ENCODE measurements at places on chromosomes 7 and 10. TPM values are rescaled to one million over a fixed set of nuclear protein-coding genes. Genes with fewer than 3 reads are reported as not detected.
A peak's percentile ranks its signal among the peaks of the same experiment; 100 is the strongest.

DNA sequence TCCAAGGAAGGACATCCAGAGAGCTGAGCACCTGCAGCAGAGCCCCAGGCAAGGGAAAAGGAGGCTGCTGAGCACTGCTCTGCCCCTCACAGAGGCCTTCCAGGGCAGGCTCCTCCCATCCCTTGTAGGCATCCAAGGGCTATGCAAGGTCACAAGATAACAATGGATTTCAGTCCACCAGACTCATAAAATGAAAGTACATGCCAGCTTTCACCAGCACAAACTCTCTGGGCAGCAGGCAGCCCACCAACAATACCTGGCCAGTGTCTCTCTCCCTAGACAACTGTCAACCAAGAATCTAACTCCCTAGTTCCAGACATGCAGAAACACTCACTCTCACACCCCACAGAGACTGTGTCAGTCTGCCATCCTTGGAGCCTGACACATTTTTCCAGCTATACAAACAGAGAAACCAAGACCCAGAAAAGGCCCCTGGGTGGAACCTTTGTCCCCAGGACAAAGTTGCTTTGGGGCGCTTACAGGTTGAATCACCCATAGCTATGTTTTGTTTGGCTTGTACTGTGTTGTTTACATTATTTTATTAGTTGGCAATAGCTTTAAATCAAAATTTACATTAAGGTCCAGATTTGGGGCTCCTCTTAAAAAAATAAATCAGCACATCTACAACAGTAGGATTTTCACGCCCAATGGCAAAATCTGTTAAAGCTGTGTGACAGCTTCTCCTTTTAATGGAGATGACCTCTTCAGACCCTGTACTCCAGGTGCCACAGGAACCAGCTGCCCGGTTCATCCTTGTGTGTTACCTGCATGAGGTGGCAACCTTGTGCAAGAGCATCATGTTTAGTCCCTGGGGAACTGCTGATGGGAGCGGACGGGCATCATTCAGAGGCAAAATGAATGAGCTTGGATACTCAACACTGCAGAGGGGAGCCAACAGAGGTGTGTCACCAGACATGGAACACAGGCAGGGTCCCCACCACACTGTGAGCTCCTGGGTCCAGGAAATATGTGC, 5.2 kb downstream of the GRID1 start:
- DNase-seq = no peak

DNA sequence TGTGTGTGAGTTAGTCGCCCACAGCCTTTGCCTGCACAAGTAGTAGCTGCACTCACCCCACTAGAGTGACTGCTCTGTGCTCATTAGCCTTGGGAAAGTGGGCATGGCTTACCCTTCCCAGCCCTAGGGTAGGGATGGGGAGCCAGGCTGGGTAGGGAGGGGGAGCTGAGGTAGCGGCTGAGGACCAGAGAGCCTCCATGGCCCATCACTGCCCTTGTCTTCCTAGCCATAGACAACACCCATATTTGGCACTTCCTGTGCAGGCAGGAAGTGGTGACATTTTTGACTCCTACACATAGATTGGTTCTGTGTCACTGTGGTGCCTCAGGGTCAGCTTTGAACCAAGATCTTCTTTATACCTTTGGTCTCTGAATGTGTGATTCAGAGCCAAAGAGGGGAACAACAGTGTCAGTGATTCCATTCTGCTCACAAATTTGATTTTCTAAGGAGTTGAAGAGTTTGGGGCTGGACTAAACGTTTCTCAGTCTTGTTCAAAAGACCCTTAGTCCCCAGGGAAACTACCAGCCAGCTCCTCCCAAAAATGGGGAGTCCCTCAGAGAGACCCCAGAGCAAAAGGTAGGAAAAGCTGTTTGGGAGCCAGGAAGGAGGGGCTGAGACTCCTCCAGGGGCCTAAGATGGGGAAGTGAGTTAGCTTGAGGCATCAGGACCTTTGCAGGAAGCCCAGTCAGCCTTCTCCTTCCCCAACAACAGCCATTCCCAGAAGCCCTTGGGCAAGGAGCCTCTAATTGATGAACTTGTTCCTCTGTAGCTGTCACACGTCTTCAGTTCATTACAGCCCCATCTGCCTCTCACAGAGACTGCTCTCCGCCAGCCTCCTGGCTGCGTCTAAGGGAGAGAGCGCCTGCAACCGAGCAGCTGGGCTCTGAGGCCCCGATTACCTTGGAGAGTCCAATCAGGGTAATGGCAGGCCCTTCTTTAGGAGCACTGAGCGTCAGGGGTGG, 135.0 kb downstream of the CDH23 start:
- DNase-seq = no peak

DNA sequence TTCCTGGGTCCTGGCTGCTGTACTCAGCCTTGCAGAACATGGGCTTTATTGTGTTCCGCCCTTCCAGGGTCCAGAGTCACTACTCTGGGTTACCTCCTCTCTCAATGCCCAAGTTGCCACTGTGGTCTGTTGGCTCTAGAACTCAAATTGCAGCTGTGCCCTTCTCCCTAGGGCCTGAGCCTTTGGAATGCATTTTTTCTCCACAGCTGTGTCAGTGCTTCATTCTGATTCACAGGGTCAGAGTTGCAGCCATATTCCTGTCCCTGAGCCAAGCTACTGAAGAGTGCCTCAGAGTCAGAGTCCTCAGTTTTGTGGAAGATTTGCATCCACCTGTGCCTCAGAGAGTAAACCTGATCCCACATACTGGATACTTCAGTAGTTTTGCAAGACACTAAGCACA, 167.5 kb downstream of the ITGB1 start:
- DNase-seq = no peak

- no peak for DNase-seq
These were observed 208.2 kb downstream of the WDR11 start for GRCh38 chr10:121059351-121059750.

DNA sequence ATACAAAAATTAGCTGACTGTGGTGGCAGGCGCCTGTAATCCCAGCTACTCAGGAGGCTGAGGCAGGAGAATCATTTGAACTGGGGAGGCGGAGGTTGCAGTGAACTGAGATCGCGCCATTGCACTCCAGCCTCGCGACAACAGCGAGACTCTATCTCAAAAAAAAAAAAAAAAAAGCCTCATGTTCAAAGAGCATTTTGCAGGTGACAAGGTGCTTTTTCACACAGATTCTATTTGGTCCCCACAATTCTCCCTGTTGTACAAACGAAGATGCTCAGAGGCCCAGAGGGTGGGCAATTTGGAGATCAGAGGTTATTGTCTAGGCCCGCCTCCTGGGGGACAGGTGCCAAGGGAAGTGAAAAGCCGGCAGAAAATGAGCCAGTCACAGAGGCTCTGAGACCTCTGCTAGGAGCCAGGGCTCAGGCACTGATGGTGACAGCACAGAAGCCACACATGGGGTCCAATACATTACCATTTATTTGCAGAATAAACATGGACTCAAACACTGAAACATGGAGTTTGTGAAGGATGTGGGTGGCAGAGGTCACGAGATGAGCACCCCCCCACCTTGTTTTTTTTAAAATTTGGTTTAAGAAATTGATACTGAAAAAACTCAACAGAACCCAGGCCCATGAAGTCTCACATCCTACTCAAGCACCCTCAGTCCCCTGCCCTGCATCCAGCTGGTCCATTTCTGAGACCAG, 882 bp upstream of the GAL3ST4 start:
- no peak for DNase-seq

GRCh38 chr7:1121886-1122831, 34.2 kb downstream of the GPER1 start:
- peak; percentile 45 for DNase-seq

- DNase-seq = no peak
These were observed 216.6 kb upstream of the SH2B2 start for GRCh38 chr7:102069931-102070629.

- DNase-seq = no peak
These were observed 49.9 kb downstream of the ZRANB1 start for GRCh38 chr10:124991835-124992234.

- DNase-seq = no peak
These were observed 9.8 kb downstream of the RBP4 start for GRCh38 chr10:93591065-93591808.

DNA sequence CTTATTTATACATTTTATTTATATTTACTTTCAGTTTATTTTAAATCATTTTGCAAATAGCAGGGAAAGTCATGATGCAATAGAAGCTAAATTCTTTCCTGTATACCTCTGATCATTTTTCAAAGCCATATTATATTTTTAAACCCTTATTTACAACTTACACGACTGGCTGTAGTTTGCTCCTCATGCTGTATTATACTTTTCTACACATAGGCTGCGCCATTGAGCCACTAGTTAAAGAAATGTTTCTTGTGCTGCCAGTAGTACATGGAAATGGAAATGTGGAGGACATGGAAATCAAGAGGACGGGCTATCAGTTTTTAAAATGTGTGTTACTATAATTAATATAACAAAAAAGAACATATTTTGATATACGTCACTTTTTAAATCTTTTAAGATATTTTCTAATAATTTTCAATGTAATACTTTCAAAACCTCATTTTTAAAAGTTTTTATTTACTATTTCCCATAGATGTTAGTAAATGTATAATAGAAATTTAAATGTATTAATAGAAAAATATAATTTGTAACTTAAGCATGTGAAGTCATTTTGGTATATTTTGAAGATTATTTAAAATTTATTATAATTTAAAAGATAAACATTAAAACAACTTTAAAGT, 118.5 kb downstream of the VTI1A start:
- peak; percentile 79 for DNase-seq

DNA sequence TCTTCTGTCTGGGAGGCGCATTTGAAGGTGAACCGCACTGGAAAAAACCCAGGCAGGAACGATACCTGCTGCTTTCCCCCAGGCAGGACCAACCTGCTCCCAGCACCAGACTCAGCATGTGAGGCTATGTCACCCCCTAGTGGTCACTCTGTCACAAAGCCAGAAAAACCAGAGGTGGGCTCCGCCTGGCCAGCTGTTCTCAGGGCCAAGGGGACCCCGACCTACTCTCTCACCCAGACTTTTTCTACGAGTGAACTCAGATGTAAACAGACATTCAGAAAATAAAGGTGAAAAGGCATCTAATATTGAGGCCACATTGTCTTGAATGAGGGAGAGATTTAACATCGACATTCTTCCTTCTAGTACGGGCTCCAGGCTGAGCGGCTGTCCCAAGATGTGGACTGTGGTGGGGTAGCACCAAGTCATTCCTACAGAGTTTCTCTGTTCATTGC, 117.3 kb downstream of the PRKAG2 start:
- DNase-seq = peak; percentile 70

- DNase-seq = no peak
These were observed 324.7 kb downstream of the TCERG1L start for GRCh38 chr10:130986846-130987245.

GRCh38 chr7:6542368-6542767, 8.9 kb downstream of the GRID2IP start:
- no peak for DNase-seq

GRCh38 chr10:114603948-114604347, 54.1 kb downstream of the ABLIM1 start:
- DNase-seq = no peak

GRCh38 chr10:93703066-93703465, 674 bp upstream of the FRA10AC1 start:
- DNase-seq = no peak

- DNase-seq = no peak
These were observed 307.1 kb downstream of the MTERF1 start for GRCh38 chr7:91573405-91573804.

GRCh38 chr7:27345164-27345887, 102.7 kb downstream of the EVX1 start:
- no peak for DNase-seq

DNA sequence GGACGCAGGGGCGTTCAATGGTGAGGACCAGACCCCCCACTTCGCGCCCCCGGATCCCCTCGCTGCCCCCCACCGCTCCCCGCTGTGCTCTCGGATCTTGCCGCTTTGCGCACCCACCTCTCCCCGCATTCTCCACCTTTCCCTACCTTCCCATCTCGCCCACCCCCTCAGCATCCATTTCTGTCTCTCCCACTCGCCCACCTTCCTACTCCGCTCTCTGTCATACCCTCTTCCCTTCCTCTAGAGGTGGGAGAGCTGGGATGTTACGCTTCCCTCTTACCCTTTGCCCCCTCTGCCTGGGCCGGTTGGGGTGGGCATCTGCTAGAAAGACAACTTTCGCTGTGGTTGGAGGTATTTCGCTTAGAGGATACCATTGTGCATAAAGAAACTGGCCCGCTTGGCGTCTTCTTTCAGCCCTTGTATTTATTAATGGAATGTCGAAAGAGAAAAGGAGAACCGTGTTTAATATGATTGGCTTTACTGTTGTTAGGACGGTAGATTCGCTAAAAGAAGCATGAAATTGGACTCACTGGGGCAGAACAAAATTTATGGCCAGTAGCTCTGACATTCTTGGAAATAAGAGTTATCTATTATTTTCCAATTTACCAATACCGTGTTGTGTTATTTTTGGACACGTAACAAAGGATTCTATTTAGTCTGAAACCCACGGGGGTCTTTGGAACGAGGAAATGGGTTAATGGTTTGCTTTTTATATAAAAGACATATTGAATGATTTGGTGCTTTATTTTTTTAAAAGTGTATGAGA, 873 bp downstream of the PRKAR2B start:
- DNase-seq = peak; percentile 56

DNA sequence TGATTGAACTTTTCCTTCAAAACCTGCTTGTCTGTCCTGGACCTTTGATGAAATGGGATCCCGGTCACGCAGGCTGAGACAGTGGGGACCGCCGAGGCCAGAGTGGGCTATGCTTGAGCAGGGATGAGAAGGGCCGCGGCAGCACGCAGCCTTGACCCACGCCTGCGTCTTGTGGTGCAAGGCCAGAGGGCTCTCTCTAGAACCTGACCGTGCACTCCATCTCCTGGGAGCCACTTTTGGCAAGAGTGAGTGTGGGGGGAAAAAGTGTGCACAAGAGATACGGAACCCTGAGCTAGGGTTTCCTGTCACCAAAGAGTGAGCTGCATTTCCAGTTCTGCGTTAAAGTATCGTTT, 42.4 kb downstream of the WIPI2 start:
- no peak for DNase-seq

DNA sequence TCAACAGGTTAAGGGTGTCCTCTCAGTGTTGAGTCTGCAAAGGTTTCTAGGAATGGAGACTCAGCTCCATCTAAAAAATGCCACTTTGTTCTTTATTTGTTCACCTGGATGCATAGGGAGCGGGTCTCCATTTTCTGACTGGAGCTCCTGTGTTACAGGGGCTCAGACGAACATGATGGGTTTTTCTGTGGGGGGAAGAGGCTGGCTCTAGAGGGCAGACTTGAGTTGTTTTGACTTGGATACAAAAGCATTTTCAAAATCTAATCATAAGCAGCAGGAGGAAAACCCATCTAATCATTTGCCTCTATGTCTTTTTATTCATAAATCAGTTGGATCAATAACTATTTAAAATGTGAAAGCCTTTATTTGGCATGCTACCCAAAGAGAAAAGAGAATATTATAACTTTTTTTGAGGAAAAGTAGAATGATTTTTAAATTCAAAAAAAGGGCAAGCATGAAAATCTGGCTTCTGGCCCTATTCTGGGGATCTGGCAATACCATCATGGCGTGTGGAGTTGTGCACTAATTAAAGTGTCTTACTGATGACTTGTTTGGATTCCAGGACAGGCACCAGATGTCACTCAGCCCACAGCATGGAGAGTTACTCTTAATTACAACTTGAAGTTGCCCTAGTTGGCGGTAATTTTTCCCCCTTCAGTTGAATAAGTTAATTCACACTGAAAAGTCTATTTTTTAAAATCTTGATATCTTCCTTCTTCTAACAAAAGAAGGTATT, 594.9 kb downstream of the REEP3 start:
- peak; percentile 45 for DNase-seq

Gene ELAPOR2
- total RNA-seq = not detected

Gene PAX4
- total RNA-seq = not detected

Gene KAZALD1
- total RNA-seq = 19.2 TPM

Gene INTS15
- total RNA-seq = 43.4 TPM

Gene NEURL1
- 0.52 TPM for total RNA-seq

Gene KLF14
- total RNA-seq = not detected

Gene SYCE1
- total RNA-seq = not detected

Measured in A673 (cell line).